Urothelium cell line (cell line): ENCODE measurements at places on chromosomes 5 and 9.

GRCh38 chr5:139671096-139671841 lies 23.1 kb downstream of the CXXC5 start:
- DNase-seq = peak; percentile 73

GRCh38 chr9:18208166-18209059 lies 265.5 kb upstream of the ADAMTSL1 start:
- peak; percentile 19 for DNase-seq

DNA sequence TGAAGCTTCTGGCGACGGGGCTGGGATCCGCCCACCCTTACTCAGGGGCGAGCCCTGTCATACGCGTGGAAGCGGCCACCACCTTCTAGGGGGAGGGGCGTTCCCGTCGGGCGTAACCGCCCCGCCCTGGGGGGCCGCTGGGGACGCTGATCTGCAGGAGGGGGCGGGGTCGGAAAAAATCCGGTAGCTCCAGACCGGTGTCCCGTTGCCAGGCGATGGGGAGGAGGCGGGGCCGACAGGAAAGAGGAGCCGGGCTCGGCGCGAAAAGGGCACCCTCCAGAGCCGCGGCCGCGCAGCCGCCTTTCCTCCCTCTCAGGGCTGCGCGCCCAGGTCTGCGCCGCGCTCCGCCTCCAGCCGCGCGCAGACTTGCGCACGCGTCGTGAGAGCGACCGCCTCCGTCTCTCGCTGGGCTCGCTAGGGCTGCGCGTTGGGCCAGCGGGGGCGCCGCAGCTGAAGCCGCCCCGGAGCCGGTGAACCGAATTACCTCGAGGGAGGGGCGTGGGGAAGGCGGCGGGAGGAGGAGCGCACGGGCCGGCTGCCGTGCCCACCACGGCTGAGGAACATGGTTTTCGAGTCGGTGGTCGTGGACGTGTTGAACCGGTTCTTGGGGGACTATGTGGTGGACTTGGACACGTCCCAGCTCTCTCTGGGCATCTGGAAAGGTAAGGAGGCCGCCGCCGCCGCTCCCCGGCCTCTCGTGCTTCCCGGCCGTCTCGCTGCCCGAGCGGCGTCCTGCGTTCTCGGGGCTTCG lies at the start of gene VPS13A:
TSS of gene VPS13A (plus strand) at position 392 of the 751 bp plus-strand sequence. CDS start at position 563, 171 bp downstream.
- peak; percentile 94 for DNase-seq

GRCh38 chr5:16384222-16384621 lies 81.4 kb downstream of the ZNF622 start:
- DNase-seq = no peak

DNA sequence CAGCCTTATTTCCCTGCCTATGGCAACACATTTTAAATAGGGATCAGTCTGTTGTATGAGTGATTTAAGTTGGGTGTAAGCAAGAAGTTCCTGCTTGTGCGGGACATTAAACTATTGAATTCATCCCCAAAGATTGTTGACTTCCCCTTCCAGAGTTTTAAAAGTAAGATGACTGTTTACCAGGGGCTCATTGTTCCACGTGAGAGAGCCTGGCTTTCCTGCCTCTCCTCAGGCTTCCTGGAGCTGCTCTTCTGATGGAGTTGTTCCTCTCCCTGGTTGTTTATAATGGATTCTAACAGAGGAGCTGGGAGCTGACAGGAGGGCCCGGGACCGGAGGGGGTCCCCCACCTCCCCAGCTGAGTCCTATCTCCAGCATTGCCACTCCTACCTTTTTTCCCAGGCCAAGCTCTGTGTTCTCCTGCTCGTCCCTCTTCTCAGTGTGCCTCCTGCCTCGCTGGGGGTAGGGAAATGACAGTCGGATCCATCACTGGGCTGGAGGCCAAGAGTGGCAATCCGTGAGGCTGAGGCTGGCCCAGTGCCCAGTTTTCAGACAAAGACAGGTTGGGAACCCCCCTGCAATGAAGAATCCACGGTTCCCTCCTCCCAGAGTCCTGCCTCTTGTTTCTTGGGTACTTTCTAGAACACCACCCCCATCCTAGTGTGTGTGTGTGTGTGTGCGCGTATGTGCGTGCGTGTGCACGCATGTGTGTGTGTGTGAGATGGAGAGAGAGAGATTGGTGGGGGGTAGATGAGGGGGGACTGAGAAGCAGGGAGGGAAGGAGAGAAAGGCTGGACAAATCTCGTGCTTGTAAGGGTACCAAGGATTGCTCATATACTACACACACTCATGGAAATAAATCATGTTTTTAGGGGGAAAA lies 123.7 kb upstream of the NFIB start:
- DNase-seq = peak; percentile 11

DNA sequence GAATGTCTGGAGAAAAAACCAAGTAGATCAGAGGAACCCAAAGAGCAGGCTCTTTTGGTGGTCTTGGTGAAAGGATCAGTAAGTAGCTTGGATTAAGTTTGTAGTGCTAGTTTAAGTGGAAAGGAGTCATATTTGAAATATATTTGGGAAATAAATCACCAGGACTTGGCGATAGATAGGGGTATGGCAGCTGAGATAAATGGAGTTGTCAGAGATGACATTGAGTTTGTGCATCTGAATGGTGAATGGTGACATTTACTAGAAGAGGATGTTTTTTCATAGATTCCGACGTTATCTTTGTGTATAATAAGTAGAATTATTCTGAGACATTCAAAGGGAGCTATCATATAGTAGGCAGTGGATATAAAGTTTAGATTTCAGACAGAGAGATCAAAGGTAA lies 143.6 kb upstream of the RASGRF2 start:
- no peak for DNase-seq

DNA sequence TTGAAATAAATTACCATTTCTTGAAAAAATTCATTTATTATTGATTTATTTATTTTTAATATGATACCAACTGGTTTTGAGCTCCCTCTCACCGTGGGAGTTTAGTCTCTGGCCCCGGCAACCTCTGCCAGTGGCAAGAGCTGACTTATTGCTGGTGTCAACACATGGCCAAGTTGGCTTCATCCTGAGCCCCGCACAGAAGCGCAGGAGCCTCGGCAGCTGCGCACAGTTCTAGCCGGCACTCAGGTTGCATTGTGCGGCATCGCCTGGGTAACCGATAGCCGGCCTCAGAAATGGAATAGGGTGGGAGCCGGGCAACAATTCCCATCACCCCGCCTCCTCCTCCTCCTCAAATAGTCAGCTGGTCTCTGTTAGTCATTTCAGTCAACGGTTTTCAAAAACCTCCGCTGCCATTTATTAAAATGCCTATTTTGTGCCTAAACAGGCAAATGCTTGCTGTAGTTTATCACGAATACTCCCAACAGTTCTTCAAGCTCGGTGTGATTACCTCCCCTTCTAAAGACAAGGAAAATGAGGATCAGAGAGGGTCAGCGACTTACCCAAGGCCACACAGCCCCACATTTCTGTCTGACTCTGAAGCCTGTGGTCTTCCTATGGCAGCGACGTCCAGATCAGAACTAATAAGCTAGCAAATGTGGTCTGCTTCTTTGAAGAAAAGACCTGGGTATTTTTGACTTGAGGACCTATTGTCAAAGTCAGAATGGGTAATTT lies 15.7 kb upstream of the MSX2 start:
- no peak for DNase-seq

- no peak for DNase-seq
Measured at GRCh38 chr9:89666364-89666763, 61.6 kb downstream of the GADD45G start.

DNA sequence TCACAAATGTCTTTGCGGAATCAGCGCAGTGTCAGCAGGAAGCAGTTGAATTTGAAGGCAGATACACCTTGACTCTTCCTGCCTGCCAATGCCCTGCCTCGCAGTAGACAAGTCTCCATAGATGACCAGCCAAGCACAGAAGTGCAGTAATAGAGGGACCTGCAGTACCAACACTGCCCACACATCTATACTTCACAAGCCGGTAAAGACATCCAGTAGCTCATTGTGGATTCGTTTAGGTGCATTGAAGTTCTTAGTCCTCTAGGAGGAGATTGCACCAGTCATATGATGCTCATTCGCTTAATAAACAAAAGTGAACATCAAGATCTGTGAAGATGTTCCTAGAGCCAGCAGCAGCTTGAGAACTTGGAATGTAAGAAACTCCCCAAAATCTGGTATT lies 7.1 kb upstream of the IFNA2 start:
- DNase-seq = peak; percentile 12

- DNase-seq = no peak
Measured at GRCh38 chr5:15183520-15183919, 311.9 kb upstream of the ANKH start.

GRCh38 chr5:147245381-147246165 lies 10.7 kb downstream of the STK32A start:
- no peak for DNase-seq

GRCh38 chr5:102666164-102666946 lies 88.8 kb upstream of the PAM start:
- no peak for DNase-seq

DNA sequence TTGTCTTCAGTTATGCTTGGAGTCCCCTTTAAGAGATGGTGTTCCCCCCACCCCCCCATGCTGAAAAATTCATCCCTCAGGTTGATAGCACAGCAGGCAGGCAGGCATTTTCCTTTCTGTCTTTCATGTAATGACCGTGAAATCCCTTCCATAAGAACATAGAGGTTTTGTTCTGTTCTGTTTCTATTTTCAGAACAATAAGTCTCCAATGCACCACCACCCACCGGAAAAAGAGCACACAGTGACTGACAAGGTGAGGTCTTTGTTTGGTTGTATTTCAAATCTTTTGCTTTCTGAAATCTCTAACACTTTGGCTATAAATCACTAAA lies 52.4 kb downstream of the DMRT2 start:
- DNase-seq = no peak

DNA sequence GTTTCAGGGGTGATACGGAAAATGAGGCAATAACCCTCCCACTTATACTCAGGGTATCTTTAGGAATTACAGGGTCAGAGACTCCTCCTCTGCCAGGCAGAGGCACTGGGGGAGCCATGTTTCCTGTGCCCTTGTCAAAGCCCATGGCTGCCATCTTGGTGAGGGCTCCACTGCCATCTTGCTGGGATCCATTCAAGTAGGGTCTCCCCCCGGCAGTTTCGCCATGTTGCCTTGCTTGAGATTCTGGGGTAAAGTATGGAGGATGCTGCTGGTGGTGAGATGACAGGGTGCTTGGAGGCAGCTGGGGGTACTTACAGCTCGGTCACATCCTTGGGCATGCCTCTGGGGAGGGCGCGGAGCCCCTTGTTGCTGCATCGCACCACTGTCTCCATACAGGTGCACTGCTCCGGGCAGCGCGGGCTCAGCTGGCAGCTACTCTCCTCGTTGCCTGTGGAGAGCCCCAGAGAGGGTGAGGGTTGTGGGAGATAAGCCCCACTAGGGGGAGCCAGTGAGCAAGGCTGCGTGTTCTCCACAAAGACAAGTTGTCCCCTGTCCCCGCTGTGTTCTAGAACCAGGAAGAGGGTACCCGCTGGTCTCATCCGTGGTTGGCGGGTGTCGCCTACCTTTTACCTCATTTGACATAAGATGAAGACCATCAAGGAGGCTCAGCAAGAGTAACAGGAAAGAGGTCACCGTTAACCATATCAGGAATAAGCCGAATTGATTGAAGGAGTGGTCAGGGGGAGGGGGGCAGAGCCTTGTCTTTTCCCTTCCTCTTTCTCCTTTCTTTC lies 169.0 kb upstream of the PANK3 start:
- peak; percentile 36 for DNase-seq

- peak; percentile 61 for DNase-seq
Measured at GRCh38 chr5:11182441-11183080, 421.5 kb upstream of the DAP start.

DNA sequence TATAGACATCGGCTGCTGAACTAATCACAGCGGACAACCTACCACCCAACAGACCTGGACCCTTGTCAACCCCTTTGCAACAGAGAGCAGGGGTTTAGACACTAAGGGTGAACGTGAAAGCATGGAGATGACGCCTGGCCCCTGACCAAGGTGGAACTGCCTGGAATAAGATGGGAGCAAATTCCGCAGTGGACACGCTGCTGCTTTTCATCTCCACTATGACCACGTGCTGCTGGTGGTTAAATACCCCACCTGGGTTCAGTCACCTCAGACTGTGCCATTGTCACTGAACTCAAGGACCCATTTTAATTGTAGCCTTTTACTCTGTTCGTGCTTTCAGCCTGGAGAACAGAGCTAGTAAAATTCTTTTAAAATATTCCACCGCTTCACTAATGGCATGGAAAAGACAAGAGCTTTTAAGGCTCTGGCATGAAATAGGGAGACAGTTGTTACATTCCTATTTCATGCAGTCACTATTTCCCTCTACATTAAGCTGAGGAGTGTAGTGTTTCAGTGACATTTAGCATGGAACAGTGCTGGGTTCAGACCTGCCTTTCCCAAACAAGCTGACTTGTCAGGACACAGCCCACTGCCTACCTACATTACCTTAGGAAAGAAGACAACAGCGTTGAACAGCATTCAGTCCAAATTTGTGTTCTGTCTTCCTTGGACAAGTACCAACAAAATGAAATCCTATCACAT lies 96.8 kb downstream of the ANKRD18B start:
- peak; percentile 64 for DNase-seq

DNA sequence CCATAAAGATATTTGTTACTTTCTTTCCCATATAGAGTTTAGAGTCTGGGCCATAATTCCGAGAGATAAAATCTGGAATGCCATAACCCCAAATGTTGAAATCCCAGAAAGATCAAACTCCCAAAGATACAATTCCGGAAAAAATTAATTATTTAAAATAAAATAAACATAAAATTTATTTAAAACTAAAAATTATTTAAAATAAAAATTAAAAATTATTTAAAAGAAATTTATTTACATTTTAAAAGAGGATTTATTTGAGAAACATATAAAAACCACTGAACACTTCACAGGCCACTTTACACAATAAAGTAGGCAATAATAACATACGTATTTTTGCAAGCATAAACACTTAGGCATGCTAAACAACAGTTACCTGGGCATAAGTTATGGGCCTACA lies 57.9 kb downstream of the SHC3 start:
- DNase-seq = no peak

- no peak for DNase-seq
Measured at GRCh38 chr9:123350590-123351310, 5.2 kb upstream of the CRB2 start.

DNA sequence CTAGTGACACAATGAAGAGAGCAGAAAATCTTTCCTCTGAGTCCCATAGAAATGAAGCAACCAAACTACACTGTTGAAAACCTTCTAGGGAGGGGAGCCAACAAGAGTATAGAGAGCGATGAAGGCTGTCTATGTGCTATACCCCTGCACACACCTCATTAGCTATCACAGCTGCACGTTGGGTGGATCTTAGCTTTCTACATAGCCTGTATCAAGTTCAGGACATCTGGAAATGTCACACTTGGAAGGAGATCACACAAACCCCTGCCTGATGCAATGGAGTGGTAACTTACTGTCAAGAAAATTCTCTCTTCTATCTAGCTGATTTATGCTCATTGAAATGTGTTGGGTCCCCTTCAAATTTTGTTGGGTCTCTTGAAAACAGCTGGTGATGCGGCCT lies 127.0 kb upstream of the NTRK2 start:
- no peak for DNase-seq
